ENCODE measurements at places on chromosomes 12 and 14.

GRCh38 chr14:21846227-21846885, 172.7 kb upstream of the OR4E1 start:
- no peak overlapping the region for H3K4me3 ChIP-seq
- no peak for DNase-seq
- no peaks in the 10 kb centered on the region for H3K36me3 ChIP-seq

DNA sequence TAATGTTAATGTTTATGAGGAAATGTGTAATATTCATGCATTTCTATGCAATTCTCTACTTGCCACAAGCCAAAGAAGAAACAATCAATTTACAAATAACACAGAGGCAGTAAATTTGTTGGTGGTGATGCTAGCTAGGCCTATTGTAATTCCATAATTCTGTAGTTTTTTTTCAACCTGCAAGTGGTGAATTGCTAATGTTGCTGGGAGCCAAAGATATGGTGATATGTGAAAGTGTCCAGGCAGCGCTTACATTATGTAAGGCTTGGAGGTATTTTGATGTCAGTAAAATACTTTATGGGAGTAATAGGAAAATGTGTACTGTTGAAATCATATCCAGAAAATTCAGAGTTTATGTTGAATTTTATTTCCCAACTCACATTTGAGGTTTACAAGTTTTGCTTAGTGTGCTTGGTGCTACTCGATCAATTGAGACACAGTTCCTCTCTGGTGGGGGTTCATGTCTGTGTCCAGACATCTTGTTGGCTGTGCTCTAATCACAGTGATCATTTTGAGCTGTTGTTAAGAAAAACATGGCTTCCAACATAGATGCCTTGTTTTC, 23.2 kb downstream of the TMTC2 start:
- DNase-seq, result no peak
- H3K27me3 ChIP-seq, result no peaks in the 10 kb centered on the region
- no peak overlapping the region for H3K27ac ChIP-seq
- H3K4me3 ChIP-seq, result no peak overlapping the region
- H3K4me1 ChIP-seq, result no peaks in the 10 kb centered on the region

DNA sequence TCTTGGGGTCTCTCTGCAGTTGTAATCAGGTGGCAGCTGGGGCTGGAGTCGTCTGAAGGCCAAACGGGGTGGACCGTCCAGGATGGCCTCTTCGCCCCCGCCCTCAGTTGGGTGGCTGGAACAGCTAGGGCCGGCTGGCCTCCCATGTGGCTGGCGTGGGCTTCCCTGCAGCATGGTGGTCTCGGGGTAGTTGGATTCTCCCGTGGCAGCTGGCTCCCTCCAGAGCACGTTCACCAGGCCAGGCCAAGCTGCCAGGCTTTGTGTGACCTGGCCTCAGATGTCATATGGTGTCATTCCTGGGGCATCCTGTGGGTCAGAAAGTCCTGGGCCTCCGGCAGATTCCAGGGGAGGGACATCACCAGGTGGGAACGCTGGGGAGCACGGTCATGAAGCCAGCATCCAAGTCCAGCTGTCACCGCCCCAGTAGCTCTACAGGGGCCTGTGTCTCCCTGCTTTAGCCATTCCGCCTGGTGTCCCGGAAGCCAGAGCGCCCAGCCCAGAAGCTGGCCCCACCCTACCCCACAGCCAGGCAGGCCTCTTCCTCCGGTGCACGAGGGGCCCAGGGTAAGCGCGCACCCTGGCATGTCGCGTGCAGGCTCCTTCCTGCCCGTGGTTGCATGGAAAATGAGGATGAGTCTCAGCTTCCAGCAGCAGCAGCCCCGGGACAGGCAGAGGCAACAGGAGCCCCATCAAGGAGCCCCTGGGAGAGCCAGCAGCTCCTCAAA, 1.3 kb upstream of the NUDT14 start:
- H3K27ac ChIP-seq, result no peak overlapping the region
- no peak for DNase-seq
- H3K36me3 ChIP-seq, result peaks cover 6% of the 10 kb centered on the region
- H3K4me1 ChIP-seq, result peaks cover 12% of the 10 kb centered on the region

- peaks cover 23% of the 10 kb centered on the region for H3K4me1 ChIP-seq
- H3K36me3 ChIP-seq, result peaks cover 15% of the 10 kb centered on the region
- H3K4me3 ChIP-seq, result peak overlapping the region; percentile 88
- no peak overlapping the region for H3K27ac ChIP-seq
- DNase-seq, result peak; percentile 33
Measured at GRCh38 chr12:123973552-123974341, 732 bp downstream of the ZNF664 start.

GRCh38 chr12:30755395-30755762, 628 bp upstream of the CAPRIN2 start:
- H3K36me3 ChIP-seq, result peaks cover 18% of the 10 kb centered on the region
- no peak for DNase-seq
- peak overlapping the region; percentile 36 for H3K27ac ChIP-seq

DNA sequence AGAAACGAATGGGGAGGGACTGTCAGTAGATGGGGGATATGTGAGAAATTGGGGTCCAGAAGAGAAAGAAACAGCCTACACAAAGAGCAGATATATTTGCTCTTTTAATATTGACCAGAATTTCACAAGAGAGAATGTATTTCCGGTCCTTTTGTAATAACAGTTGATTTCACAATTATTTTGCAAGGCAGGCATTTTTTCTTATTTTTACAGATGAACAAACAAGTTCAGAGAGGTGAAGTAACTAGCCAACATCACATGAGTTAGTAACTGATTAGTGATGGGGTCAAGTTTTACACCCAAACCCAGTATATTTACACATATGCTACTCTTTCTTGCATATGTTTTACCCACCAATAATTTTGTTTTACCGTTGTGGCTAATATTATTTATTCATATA, 188.2 kb downstream of the NAV3 start:
- peaks cover 39% of the 10 kb centered on the region for H3K36me3 ChIP-seq
- H3K4me1 ChIP-seq, result no peaks in the 10 kb centered on the region
- H3K4me3 ChIP-seq, result no peak overlapping the region
- DNase-seq, result no peak

DNA sequence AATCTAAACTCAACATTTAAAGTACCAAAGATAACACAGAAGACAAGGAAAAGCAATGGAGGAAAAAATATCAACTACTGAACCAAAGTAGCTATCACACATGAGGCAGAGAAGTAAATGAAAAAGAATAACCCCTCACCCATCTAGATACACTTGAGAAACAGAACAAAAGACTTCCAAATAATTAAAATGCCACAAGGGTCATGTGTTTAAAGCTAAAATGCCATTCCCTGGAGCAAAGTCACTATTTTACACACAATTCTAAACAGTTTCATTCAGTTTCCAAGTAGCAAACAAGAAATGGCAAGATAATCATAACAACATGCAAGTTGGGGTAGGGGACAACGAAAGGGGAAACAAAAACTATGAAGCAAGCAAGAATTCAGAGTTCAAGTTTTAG, 12.0 kb downstream of the OSBPL8 start:
- no peaks in the 10 kb centered on the region for H3K27me3 ChIP-seq
- no peaks in the 10 kb centered on the region for H3K36me3 ChIP-seq
- no peak overlapping the region for H3K27ac ChIP-seq

- H3K4me3 ChIP-seq, result peak overlapping the region; percentile 96
- no peaks in the 10 kb centered on the region for H3K27me3 ChIP-seq
- H3K36me3 ChIP-seq, result peaks cover 63% of the 10 kb centered on the region
- DNase-seq, result no peak
- H3K4me1 ChIP-seq, result peaks cover 18% of the 10 kb centered on the region
Measured at GRCh38 chr12:132143336-132144071, 615 bp downstream of the DDX51 start.

GRCh38 chr12:59548930-59549329, 46.9 kb upstream of the SLC16A7 start:
- no peaks in the 10 kb centered on the region for H3K27me3 ChIP-seq
- H3K36me3 ChIP-seq, result no peaks in the 10 kb centered on the region
- no peak for DNase-seq
- H3K4me1 ChIP-seq, result no peaks in the 10 kb centered on the region
- no peak overlapping the region for H3K4me3 ChIP-seq

- H3K27ac ChIP-seq, result no peak overlapping the region
- H3K27me3 ChIP-seq, result no peaks in the 10 kb centered on the region
- no peaks in the 10 kb centered on the region for H3K36me3 ChIP-seq
- H3K4me3 ChIP-seq, result no peak overlapping the region
- no peaks in the 10 kb centered on the region for H3K4me1 ChIP-seq
Measured at GRCh38 chr12:85765453-85765869, 70.7 kb downstream of the RASSF9 start.

DNA sequence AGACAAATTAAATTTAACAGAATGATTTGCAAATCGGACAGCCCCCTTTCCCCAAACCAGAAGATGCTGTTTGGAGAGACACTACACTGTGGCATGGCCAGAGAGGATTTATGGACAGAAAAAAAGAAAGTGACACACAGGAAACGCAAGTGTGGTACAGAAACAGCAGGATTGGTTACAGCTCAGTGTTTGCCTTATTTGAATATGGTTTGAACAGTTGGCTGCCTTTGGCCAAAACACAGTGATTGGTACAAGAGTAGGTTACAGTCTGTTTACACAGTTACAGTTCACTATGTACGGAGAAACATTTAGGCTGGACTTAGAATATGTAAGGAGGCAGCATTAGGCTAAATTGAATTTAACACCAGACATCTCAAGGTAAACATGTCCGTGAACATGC, 335.3 kb downstream of the NPAS3 start:
- DNase-seq, result no peak
- H3K27ac ChIP-seq, result no peak overlapping the region
- H3K36me3 ChIP-seq, result no peaks in the 10 kb centered on the region
- no peaks in the 10 kb centered on the region for H3K4me1 ChIP-seq
- no peak overlapping the region for H3K4me3 ChIP-seq
- H3K27me3 ChIP-seq, result no peaks in the 10 kb centered on the region

DNA sequence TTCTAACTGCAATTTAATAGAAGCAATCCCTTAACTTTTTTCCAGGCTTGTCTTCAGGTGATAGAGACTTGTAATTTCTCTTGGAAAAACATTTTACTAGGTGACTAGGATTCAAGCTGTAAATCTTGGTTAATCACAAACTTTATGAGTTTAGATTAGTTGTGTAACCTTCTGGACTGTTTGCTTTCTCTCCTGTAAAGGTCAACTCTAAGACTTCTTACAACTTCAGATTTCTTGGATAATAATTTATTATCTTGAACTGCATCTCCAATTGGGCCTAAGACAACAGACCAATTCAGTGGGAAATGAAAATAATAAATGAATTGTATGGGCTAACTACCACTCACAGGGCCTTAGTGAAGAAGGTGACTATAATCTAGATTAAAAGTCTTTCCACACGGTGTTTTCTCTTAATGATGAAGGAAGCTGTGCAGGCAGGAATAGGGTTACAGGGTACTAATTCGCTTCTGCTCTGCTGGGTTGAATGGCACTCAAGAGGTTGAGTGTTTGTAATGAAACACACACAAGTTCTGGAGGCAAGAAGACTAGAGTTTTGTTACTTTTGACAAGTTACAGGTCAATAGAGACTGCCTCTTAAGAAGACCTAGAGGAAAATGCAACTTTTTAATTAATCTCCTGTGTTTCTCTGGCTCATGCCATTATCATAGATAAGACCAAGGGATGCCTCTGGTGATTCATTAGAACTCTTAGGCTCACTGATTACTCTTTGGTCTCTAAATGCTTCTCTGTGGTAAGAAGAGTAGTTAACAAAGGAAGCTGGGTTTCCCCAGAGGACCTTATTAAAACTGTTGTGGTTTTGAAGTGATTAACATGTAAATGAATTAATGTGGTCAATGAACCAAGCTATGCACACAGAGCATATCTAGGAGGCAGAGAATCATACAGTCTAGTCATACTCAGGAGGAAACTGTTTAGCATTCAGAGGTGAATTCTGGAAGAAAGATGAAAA, 30.0 kb upstream of the OR4E1 start:
- no peak overlapping the region for H3K4me3 ChIP-seq
- no peaks in the 10 kb centered on the region for H3K36me3 ChIP-seq
- no peaks in the 10 kb centered on the region for H3K27me3 ChIP-seq
- DNase-seq, result no peak

DNA sequence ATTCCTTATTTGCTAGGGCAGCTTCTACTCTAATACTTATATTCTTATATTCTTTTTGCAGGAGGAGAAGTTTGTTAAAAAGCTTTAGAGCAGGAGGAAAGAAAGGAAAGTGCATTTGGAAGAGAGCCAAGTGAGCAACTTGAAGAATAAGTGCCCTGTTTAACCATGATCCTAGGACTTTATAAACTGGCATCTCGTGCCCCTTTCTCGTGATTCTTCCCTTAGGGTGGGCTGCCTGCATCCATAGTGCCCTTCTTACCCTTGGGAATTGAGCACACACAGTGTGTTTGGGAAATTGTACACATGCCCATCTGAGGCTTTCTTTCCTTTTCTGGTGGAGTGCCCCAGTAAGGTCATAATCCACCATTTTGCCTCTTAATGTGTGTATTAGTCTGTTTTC, 141.9 kb downstream of the NUBPL start:
- no peaks in the 10 kb centered on the region for H3K36me3 ChIP-seq
- H3K4me1 ChIP-seq, result no peaks in the 10 kb centered on the region
- no peaks in the 10 kb centered on the region for H3K27me3 ChIP-seq
- no peak for DNase-seq

- H3K27me3 ChIP-seq, result no peaks in the 10 kb centered on the region
- H3K27ac ChIP-seq, result no peak overlapping the region
- no peak for DNase-seq
- H3K36me3 ChIP-seq, result no peaks in the 10 kb centered on the region
- no peak overlapping the region for H3K4me3 ChIP-seq
Measured at GRCh38 chr14:41171045-41171444, 435.6 kb upstream of the LRFN5 start.

DNA sequence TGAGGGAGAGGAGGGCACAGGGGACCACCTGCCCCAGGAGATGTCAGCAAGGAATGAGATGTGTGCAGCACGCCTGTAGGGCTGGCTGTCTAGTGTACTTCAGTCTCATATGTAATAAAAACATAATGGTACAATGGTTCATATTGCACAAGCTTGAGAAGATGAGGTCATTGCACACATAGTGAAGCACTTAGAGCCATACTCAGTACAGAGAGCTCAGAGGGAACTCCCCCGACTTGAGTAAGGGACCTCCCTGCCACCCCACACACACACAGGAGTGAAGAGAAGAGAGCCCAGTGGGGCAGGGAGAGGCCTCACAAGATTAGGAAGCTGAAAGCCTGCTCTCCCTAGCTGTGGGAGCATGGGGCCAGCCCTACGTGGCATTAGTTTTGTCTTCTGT, 61.5 kb downstream of the SLC6A12 start:
- no peaks in the 10 kb centered on the region for H3K36me3 ChIP-seq
- H3K4me1 ChIP-seq, result no peaks in the 10 kb centered on the region
- DNase-seq, result no peak
- H3K27me3 ChIP-seq, result peaks cover 53% of the 10 kb centered on the region

DNA sequence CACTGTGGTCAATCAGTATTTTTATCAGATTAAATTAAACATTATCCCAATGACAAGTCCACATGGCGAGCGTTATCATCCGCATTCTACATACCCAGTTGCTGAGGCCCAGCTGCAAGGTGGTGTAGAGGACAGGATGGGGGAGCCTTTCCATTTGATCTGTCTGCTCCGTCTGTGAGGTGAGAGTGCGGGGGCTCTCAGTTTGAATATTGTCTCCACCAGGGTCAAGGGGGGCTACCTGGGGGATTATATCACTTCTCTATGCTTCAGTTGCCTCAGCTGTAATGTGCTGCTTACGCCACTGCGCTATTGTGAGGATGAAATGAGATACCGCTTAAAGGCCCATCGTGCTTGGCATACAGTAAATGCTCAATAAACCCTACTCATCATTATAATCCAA, 1106.0 kb downstream of the BCL11B start:
- H3K4me3 ChIP-seq, result no peak overlapping the region
- no peaks in the 10 kb centered on the region for H3K27me3 ChIP-seq
- no peak overlapping the region for H3K27ac ChIP-seq
- H3K4me1 ChIP-seq, result no peaks in the 10 kb centered on the region

- peaks cover 17% of the 10 kb centered on the region for H3K27me3 ChIP-seq
- peak overlapping the region; percentile 45 for H3K4me3 ChIP-seq
- H3K36me3 ChIP-seq, result no peaks in the 10 kb centered on the region
- no peak overlapping the region for H3K27ac ChIP-seq
- DNase-seq, result peak; percentile 23
Measured at GRCh38 chr14:60514741-60515491, 6.0 kb downstream of the SIX6 start.
